CD4-positive, alpha-beta T cell treated with Interleukin-15 for 4 hours (primary cell): ENCODE measurements at places on chromosomes 12 and 14.

DNA sequence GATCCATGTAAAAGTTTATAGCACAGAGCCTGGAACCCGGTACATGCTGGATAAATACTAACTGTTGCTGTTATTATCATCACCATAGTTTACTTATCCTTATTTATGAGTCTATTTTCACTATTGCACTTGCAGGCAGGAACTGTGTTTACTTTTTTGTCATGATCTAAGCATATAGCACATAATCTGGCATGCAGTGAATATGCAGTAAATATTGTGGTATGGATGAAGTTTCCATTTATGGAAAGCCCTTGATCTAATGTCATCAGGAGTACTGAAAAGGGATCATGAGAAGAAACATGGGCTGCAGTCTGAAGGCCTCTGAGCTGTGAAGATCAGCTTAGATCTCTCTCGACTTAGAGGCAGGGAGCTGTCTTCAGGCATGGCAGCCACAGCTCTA is 91.6 kb downstream of the KCNK13 start:
- no peak for DNase-seq

GRCh38 chr12:91529829-91530228 is 347.2 kb upstream of the DCN start:
- no peak for DNase-seq

DNA sequence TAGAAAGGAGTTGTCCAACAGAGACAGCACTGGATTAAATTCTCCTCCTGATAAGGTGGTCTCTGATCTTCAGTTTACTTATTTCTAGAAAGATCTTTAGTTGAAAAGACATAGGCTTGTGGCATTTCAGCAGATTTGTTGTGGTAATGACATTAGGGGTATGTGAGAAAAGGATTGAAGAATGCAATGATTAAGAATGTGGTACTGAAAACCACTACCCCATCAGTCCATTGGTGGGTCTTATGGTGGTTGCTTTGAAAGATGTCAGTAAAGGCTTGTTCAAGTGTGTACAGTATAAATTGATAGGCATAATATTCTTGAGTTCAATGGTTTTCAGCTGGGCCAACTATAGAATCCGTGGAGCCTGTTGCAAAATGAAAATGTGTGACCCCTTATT is 10.8 kb downstream of the PPFIBP1 start:
- DNase-seq: no peak

DNA sequence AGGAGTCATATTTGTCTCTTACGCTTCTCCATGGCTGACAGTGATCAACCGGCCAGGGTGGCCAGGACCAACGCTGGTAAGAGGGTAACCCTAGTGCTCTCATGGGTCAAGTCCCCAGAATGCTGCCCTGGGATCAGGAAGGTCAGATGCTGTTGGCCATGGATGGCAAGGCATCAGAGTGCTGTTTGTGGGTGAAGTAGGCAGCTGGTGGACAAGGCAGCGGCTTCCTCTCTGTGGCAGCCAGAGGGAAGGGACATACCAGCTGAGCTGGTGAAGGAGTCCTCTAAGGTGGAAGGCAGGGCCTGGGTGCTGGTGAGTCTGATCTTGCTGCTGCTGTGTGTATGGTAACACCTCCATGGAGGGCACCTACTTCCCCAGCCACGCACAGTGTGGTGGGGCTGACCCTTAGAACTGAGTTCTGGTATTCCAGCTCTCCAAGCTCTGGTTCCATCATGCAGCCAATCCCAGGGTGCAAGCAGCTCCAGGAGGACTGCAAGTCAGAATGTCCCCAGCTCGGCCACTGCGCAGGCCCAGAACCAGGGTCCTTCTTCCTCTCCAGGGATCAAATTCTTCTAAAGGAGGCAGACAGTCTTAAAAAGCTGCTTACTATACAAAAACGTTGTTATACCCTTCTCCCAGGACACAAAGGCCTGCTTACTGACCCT is 13.4 kb upstream of the SMOC1 start:
- no peak for DNase-seq

GRCh38 chr14:60649875-60650372 is 647 bp upstream of the SIX1 start:
- DNase-seq: no peak

DNA sequence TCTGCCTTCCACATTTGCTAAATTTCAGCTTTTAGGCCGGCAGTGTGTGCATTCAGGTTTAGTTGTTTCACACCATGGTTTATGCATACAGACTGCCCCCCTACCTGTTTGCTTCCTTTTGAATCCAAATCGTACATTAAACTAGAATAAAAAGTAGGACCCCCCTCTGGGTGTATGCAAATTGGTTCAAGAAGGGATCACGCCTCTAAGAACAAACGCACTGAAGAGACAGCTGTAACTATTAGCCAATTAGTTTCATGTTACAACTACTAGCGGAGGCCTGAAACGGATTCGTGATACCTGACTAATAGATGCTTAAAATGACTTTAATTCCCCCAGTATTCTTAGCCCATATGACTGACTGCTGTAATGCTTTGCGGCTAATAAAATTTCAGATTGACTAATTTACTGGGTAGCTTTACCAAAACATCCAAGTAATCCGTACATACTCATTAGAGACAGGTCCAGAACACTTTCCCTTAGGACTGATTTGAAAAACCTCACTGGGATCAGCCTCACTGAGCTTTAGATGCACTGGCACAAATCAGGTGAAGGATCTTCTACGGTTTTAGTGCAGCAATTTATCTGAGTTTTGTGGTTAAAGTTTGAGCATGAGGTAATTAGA is 411.8 kb downstream of the NPAS3 start:
- DNase-seq: no peak
